ENCODE measurements at places on chromosomes 6 and 20.

GRCh38 chr6:20699402-20699801, 165.1 kb downstream of the CDKAL1 start:
- DNase-seq = no peak

DNA sequence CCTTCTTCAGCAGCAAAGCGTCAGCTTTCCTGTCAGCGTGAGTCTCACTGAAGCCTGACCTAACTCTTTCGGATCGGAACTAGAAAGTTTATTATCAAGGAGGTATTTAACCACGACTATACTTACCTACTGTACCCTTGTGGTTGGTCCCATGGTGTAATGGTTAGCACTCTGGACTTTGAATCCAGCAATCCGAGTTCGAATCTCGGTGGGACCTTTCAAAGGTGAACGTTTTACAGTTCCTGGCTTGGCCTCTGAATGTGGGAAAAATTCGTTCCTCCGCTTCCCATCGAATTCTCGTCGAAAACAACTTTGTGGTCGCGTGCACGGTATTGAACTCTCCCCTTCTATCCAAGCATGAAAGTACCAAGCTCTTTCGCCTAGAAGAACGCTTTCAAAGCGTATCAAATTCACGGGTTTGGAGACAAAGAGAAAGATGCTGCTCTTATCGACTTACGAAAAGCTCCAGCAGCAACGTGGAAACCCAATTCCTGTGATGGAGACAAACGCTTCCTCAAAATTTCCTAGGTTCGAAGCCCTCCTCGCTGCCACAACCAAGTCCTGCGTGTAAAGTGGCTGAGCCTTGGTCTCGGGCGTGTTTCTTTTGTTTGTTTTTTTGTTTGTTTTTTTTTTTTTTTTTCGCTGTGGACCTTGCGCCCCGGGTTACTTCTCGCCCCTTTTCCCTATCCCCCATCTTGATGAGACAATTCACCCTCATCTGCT, 63.7 kb downstream of the GPX5 start:
- DNase-seq = peak; percentile 21

- DNase-seq = peak; percentile 75
These were observed 55.6 kb upstream of the CARMIL1 start for GRCh38 chr6:25223490-25223991.

- no peak for DNase-seq
These were observed 103.0 kb upstream of the SYNDIG1 start for GRCh38 chr20:24366336-24367004.

- no peak for DNase-seq
These were observed 116.2 kb downstream of the RTN4IP1 start for GRCh38 chr6:106512968-106513574.

GRCh38 chr6:12584631-12585405, 131.7 kb upstream of the PHACTR1 start:
- peak; percentile 14 for DNase-seq

DNA sequence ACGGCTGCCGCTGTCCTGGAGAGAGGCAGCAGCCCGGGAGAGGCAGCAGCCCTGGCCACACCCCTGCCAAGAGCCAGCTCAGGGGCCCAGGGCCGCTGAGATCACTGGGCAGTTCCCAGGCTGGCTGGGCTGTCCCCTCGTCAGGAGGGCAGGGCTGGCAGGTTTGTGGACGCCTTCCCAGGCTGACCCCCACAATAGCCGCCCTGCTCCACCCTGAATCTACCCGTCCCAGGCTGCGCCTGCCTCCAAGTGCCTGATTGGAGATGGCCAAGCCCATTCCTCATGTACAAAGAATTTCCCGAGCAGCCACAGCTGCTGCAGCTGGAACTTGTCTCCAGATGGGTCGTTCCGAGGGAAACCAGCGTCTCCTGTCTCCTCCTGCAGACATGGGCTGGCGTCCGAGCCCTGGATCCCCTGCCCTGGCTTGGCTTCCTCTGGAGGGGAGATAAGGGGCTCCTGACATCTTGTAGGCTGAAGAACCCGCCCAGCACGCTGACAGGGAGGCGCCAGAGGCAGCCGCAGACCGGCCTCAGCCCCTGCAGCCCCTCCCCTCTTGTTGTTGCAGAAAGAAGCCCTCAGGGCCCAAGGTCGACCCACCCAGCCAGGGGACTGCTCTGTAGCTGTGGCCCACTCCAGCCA, 9.4 kb upstream of the GATA5 start:
- DNase-seq = peak; percentile 89

- DNase-seq = no peak
These were observed 65.4 kb downstream of the GPR6 start for GRCh38 chr6:110043366-110043994.

GRCh38 chr6:147712841-147713240, 204.4 kb downstream of the SAMD5 start:
- DNase-seq = no peak

DNA sequence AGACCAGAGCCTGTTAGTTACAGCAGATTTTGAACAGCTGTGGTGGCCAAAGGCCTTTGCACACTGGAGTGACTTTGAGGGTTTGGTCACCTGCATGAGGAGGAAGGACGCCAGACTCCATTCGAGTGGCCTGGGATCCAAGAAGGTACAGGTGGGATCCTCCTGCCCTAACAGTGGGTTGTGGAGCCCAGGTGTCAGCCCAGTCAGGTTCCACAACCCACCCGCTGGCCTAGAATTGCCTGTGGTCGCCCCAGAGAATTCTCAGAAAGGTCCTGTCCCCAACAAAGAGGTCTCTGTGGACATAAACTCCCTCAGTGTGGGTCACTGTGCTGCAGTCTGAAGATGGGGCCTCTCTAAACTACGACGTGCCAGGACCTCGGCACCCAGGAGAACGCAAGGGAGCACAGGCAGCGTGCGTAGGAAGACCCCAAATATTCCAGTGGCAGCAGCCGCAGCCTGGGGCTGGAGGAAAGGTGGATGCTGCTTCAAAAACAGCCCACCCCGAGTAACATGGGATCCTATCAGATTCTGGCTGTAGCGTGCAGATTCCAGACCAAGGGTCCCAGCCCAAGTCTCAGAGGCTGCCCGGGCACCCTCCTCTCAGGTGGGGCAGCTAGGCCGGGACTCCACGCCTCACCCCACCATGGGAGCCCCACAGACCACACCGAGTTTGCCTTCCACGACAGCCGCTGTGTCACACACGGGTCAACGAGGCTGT, 16.0 kb downstream of the ACSS1 start:
- no peak for DNase-seq

- peak; percentile 76 for DNase-seq
These were observed 79.8 kb downstream of the PSMB1 start for GRCh38 chr6:170473301-170473717.

DNA sequence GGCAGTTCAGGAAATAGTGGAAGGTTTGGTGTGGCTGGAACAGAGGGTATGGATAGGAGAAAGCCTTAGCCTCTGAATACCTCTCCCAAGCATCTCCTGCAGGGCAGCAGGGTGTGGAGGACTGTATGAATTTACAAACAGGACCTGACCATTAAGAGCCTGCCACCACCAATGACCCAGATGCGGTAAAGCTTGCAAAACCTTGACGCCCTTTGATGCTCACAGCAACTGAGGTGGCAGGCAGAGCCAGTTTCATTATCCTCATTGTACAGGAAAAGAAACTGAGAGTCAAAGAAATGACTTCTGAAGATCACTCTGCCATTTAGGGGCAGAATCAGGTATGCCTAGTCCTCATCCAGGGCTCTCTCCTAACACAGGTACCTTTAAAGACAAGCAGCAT, 2.4 kb downstream of the HM13 start:
- no peak for DNase-seq

GRCh38 chr20:50625986-50626677, 65.2 kb downstream of the RIPOR3 start:
- peak; percentile 83 for DNase-seq

- no peak for DNase-seq
These were observed 19.9 kb upstream of the DEK start for GRCh38 chr6:18284261-18284660.

- no peak for DNase-seq
These were observed 113.0 kb upstream of the SLC22A23 start for GRCh38 chr6:3569816-3570215.

GRCh38 chr6:144725736-144726522, 440.8 kb downstream of the UTRN start:
- no peak for DNase-seq

DNA sequence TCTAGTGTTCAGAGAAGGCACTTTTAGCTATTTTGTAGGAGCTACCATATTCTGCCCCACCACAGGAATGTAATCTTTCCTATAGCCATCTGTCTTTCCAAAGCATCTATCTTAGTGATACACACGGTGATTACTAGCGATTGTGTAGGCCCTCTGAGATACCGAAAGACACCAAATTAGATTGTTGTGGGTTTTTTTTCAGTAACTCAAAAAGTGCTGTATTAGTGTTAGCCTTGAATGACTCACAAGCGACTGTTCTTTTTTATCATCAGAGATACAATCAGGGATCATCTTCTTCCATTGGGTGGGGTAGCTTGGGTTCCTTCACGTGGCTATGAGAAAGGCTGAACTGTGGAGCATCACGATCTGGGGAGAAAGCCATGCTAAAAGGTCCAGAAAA, 160.2 kb downstream of the MTFR2 start:
- DNase-seq = no peak

DNA sequence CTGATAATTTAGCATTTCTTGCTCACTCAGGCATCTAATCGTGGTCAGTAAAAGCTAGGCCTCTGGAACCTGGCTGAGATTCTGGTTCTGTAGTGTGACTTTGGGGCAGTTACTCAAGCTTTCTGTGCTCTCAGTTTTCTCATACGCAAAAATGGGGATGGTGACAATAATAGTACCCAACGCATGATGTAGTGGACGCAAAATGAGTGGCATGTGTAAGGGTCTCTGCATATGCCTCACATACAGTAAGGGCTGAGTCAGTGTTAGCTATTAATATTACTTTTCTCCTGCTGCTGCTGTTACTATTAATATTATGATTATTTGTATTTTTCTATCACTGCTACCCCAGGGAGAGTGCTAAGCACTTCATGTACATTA, 686 bp downstream of the GINS1 start:
- no peak for DNase-seq

GRCh38 chr6:143410859-143411270, 39.6 kb downstream of the ADAT2 start:
- DNase-seq = no peak

DNA sequence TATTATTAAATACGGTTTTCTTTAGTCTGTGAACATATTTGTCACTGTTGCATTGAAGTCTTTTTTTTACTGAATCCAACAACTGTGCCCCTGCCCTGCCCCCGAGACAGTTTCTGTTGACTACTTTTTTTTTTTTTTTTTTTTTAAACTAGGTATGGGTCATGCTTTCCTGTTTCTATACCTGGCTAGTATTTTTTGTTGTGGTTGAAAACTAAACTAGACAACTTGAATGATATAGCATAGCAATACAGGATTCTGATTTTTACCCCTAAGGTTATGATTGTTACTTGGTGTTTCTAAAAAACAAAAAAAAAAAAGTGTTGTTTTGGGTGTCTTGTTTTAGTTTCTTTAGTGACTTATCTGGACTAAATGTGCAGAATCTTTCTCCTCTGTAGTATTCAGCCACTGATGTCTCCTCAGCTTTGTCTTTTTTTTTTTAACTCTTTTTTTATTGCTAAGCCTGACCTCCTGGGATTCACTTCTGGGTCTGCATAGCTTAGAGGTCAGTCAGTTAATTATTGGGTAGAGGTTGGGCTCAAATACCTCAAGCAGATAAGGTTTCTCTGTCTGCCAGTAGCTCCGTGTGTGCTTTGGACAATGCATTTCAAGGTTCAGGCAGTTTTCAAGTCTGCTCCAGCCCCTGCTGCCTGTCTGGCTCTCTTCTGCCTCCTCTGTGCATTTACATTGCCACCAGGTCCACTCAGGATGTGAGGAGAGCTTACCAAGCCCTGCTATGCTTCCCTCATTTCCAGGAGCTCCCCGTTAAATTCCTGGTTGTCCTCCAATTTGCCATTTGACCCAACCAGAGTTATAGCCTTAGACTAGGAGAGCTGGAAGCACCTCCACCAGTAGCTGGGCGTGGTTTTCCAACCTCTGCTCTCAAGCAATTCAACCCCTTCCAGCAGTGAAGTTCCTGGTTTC, 91.4 kb downstream of the SYNDIG1 start:
- no peak for DNase-seq

- DNase-seq = no peak
These were observed 47.4 kb downstream of the PKIB start for GRCh38 chr6:122657601-122658000.

DNA sequence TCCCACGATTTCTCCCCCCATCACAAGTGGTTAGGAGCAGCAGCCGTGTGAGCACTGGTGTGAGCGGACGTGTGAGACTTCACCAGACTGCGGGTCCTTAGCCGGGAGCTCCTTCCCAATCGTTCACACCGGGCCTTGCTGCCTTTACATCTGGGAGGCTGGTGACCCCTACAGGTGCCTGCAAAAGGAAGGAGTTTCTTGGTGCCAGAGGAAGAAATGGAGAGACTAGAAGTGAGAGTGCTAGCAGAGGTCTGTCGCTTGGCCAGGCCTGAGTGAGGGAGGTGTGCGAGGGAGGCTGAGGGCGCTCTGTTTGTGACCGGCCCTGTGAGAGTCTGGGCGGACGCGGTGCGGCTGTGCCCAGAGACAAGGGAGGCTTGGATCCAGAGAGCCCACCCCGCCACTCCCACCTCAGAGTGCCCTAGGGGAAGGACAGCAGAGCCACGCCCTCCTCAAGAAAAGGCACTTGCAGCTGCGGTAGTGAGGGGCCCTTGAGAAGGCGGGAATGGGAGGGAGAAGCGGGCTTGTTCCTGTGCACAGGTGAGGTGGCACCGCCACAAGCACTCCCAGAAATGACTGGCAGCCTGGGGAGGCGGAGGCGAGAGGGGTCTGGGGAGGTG, 10.0 kb upstream of the ARMC2 start:
- no peak for DNase-seq

GRCh38 chr6:91341473-91341872, 754.6 kb upstream of the MAP3K7 start:
- no peak for DNase-seq

DNA sequence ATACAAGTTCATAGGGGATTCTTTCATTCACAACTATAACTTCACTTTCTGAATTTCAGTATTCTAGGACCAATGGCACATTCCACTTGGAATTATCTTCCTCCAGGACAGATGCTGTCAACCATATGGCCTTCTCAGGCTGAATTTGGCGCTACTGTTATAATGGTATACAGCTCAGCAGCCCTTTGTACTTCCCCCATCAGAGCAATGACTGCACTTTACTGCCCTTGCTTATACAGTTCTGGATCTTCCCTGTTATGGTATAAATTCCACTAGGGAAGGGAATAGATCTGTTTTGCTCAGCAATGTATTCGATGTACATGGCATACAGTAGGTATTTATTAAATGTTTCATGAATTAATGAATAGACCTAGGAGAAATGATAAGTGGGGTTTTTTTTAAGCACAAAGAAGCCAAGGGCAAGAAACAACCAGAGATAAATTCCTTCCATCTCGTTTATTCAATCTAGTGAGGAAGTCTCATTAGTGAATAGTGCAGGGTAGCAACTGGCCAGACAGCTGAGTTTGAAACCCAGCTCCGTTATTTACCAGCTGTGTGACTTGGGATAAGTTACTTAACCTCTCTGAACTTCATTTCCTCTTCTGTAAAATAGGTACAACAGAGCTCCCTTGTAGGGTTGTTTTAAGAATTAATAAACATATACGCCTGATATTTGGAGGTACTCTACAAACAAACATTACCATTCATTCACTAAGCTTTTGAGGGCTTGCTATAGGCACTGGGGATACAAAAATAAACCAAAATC, 97.1 kb upstream of the PRDM1 start:
- no peak for DNase-seq

- DNase-seq = no peak
These were observed 315.4 kb upstream of the SASH1 start for GRCh38 chr6:148027201-148027600.
